Mammary epithelial cell (primary cell): ENCODE measurements at places on chromosomes 7 and 10.

DNA sequence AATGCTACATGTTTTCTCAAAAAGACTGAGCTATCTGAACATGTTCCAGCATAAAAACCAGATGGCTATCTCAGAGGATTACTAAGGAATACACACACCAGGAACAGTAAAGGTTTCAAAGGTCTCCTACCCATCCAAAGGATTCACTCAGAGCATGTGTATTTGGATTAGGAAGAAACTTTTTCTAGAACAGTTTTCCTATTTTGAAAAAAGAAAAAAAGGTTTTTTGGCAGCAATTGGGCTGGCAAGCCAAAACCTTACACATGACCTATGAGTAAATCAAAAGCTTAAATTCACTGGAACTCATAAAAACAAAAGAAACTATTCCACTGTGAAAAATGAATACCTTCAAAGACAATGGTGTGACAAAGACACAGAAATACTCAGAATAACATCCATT, 9.6 kb downstream of the TPK1 start:
- DNase-seq, result no peak

GRCh38 chr10:90960355-90960814, 39.5 kb upstream of the ANKRD1 start:
- DNase-seq, result peak; percentile 78

DNA sequence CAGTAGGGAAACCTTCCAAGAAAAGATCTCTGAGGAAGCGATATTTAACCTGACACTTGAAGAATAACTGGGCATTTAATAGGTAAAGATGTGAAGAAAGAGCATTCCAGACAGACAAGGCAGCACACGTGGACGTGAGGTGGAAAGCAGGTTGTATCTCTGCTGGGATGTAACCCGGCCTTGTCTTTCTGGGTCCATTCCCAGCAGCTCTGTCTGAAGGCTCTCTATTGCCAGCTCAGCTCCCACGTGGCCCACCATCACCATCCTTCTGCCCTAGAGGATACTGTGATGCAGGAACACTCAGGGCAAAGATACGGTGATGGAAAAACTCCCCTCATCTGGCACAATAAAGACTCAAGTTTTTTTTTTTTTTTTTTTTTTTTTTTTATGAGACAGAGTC, 137.7 kb downstream of the RSU1 start:
- no peak for DNase-seq

DNA sequence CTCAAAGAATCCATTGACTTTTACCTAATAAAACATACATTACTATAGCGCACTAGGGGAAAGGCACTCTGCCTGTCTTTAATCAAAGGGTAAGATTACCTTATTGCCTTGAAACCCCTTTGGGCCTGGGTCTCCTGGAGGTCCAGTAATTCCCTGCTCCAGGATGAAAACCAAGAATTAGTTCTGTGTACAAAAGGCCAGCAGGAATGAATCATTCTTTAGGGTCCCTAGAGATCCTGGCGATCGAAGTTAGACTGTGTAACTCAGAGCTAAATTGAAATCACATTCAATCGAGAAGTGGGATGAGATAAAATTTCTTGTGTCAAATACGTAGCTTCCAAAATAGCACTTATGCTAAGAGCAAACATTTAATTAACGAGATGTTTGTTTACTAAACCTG, 29.8 kb downstream of the COL28A1 start:
- no peak for DNase-seq

DNA sequence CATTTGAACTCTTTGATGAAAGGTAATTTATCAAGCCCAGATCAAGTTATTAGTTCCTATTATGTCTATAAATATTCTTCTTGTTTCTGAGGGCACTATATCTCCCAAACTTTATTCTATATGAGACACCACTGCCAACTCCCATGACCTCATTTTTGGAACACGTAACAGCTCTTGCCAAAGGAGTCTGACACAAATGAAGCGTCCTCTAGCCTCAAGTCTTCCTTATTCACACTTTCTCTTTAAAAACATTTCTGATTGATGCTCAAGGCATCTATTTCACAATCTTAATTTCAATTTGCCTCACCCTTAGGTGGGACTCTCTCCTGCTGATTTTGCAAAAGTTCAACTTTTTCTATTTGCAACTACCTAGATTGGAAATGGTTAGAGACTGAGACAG, 848.4 kb downstream of the GATA3 start:
- no peak for DNase-seq

GRCh38 chr7:112422842-112423496, 27.3 kb upstream of the IFRD1 start:
- DNase-seq, result peak; percentile 90
